ENCODE measurements at places on chromosomes 2 and 18.

GRCh38 chr18:21914739-21915319, 174.2 kb downstream of the MIB1 start:
- DNase-seq: no peak

GRCh38 chr2:167192833-167193232, 304.6 kb downstream of the XIRP2 start:
- DNase-seq: no peak

DNA sequence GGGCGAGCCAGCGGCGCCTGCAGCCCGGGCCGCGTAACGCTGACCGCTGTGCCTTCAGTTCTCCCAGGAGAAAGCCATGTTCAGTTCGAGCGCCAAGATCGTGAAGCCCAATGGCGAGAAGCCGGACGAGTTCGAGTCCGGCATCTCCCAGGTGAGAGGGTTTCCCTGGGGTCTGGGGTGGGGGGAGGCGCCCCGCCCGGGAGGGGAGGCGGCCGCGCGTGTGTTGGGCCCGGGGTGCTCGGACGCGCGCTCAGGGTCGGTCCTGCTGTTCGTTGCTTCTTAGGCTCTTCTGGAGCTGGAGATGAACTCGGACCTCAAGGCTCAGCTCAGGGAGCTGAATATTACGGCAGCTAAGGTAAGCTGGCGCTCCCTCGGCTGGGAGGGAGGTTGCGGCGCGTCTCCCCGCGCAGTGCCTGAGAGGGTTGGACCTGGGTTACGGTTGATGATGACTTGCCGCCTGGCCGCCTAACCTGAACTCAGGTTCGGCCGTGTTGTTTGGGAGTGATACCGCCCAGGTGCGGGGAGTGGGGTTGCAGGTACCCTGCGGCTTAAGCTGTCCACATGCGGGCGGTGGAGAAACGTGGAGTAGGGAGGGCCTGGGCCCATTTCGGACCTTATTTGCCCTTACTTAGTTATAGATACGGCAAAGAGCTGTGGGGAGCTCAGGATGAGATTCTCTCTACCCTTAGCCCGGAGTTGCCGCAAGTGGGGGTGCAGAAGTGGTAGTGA, 638 bp downstream of the RPS7 start:
- no peak for DNase-seq

- no peak for DNase-seq
Measured at GRCh38 chr2:107936433-107937359, 49.6 kb upstream of the SLC5A7 start.

DNA sequence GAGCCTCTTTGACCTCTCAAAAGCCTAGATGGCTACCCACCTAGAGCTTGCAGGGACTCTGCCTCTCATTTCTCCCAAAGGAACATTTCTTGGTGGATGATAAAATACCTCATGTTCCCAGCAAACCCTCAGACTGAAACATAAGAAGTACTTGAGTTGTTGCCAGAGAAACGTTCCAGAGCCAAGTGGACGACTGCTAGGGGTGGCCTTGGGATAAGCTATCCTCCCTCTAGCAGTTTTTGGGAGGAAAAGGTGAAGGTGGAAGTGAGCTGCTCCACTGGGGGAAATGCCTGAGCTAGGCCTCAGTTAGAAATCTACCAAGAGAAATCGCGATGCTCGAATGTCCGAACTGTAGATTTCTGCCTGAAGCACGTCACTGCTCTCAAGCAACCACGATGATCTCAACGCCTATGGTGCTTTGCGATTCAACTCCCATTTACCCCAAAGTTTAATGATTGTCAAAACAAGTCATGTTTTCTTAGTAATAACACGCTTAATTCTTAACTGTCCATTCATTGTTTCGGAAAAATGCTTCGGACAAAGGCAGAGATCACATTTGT, 91.5 kb downstream of the CCBE1 start:
- DNase-seq: no peak

DNA sequence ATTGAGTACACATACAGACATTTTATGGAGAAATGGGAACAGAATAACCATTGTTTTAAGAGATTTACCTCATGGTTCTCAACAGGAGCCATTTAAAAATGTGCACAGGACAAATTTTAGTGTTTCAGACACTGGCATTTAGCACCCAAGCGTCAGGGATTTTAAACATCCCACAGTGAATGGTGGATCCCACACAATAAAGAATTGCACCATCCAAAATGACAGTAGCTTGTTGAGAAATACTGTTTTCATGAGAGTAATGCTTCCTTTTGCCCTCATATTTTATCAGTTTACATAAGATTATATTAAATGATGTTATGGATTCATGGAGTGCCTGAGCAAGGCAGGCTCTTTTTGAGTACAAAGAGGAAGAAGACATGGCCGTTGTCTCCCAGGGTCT, 54.0 kb downstream of the MFSD6 start:
- no peak for DNase-seq

- DNase-seq: no peak
Measured at GRCh38 chr2:160326786-160327185, 126.7 kb upstream of the ITGB6 start.

GRCh38 chr2:176140513-176141317, 10.6 kb upstream of the HOXD4 start:
- DNase-seq: peak; percentile 90

Measured in spleen (tissue), 13 donors.